ENCODE measurements at places on chromosomes 1 and 21. TPM values are rescaled to one million over a fixed set of nuclear protein-coding genes. Genes with fewer than 3 reads are reported as not detected.
A peak's percentile ranks its signal among the peaks of the same experiment; 100 is the strongest.

Gene RGS13
- 1.4 TPM for total RNA-seq

DNA sequence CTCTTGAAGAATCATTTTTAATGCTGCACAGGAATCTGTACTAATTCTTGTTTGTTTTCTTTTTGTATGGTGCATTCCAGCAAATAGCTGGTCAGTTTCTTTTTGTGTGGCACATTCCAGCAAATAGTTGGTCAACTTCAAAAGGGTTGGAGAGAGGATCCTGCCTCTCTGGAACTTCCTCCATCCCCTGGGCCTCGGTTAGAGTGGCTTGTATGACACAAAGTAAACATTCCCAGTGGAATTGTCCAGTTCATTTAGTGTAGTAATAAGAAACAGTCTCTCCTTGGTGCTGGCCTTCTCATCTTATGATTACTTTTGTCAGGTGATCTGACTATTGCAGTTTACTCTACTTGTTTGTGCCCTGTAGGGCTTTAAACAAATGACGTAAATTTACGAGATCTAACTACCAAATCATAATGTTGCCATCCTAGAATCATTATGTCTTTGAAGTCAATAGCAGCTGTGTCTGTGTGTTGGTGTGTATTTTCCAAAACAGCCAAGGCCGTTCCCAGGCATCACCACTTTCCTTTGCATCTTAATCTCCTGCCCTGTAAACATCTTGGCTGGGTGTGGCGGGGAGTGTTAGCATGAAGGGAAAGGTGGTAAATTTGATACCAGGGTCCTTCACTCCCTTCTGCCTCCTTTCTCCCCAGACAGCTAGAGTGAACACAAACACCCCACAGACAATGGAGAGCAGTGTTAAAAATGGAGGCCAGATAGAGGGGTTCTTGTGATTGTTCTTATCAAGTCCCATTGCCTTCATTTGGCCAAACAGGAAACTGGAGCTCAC is 77.9 kb downstream of the CDC7 start:
- H3K36me3 ChIP-seq = no peaks in the 10 kb centered on the region
- DNase-seq = no peak
- H3K27ac ChIP-seq = no peak overlapping the region
- no peak overlapping the region for H3K4me3 ChIP-seq

Gene CRNN
- total RNA-seq = not detected

Gene TBX19
- 1.5 TPM for total RNA-seq

Gene PDC
- total RNA-seq = not detected

Gene ALX3
- total RNA-seq = 0.11 TPM

Gene SHC1
- 80.3 TPM for total RNA-seq

DNA sequence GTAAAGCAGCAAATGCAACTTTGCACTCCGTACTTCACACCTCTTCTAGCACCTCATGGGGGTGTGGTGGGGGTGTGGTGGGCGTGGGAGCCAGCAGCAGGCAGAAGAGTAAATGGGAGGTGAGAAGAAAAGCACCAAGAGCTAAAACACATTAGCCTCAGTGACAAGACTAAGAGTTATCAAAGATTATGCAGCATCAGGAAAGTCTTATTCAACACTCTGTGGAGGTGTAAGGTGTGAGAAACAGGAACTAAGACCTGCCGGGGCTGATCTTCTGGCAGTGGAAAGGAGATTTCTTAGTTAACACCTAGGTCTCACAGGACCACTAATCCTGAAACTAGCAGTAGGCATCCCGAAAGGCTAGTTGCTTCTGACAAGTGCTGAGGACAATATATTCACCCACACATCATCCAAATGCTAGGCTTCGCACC is 9.9 kb downstream of the TGFBR3 start:
- H3K27ac ChIP-seq = no peak overlapping the region
- no peaks in the 10 kb centered on the region for H3K27me3 ChIP-seq
- no peaks in the 10 kb centered on the region for H3K36me3 ChIP-seq
- DNase-seq = no peak
- no peak overlapping the region for H3K4me3 ChIP-seq

Gene SLC1A7
- total RNA-seq = not detected

DNA sequence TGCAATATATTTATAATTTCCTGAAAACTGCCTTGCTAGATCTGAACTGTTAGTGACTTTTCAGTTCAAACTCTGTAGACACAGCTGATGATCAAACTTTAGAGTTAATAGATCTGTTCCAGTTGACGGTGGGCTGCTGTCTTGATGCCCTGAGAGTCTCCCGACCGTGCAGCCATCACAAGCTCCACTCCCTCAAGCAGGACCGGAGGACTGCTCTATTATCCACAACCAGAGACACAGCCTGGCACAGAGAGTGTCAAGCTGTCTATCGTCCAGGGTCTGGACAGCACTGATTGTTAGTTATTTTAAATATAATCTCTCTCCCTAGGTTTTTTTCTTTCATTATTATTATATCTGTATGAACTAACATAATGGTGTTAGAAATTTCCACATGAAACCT is 8.0 kb downstream of the CHODL start:
- H3K27ac ChIP-seq = no peak overlapping the region
- H3K36me3 ChIP-seq = no peaks in the 10 kb centered on the region
- H3K4me3 ChIP-seq = no peak overlapping the region
- no peaks in the 10 kb centered on the region for H3K4me1 ChIP-seq

- DNase-seq = peak; percentile 64
- no peaks in the 10 kb centered on the region for H3K27me3 ChIP-seq
- H3K4me3 ChIP-seq = no peak overlapping the region
- no peak overlapping the region for H3K27ac ChIP-seq
- H3K36me3 ChIP-seq = no peaks in the 10 kb centered on the region
Measured at GRCh38 chr1:229664133-229664689, 38.2 kb downstream of the URB2 start.

Gene LCE2A
- not detected for total RNA-seq

- H3K27ac ChIP-seq = no peak overlapping the region
- no peak overlapping the region for H3K4me3 ChIP-seq
- H3K36me3 ChIP-seq = no peaks in the 10 kb centered on the region
- H3K27me3 ChIP-seq = no peaks in the 10 kb centered on the region
- H3K4me1 ChIP-seq = peaks cover 24% of the 10 kb centered on the region
Measured at GRCh38 chr1:84705513-84705912, 15.3 kb upstream of the SSX2IP start.

DNA sequence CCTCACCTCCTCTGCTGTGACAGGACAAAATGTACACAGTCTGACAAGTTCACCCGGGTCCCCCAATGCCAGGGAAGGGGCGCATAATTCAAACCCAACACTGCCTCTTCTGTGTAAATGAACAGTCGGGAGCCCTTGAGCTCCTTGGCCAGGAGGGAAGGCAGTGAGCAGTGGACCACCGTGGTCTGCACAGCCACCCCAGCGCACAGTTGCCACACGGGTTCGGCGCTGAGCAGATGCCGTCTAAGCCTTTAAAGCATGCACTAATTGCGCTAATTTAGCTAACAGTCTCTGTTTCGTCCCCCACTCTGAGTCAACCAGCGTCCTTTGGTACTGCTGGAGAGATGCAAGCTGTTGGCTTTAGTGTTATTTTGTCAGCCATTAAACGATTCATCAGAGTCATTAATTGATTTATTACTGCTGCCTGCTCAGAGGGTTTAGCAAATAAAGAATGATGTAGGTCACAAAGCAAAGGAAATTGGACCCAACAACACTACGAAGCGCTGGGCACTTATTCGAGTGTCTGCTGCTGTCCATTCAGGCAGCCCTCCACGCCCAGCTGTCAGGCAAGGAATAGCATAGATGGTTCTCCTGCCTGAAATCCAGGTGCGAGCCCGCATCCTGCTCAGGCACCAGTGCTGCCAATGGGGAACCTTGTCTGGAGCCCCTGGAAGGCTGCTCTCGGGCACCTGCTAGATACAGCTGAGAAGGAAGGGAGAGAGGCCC is 91.5 kb downstream of the MRPL37 start:
- no peaks in the 10 kb centered on the region for H3K36me3 ChIP-seq
- DNase-seq = no peak
- H3K27me3 ChIP-seq = no peaks in the 10 kb centered on the region
- H3K4me1 ChIP-seq = peaks cover 38% of the 10 kb centered on the region

- H3K27me3 ChIP-seq = no peaks in the 10 kb centered on the region
- H3K4me1 ChIP-seq = peaks cover 6% of the 10 kb centered on the region
- DNase-seq = no peak
- H3K27ac ChIP-seq = no peak overlapping the region
- H3K4me3 ChIP-seq = no peak overlapping the region
- H3K36me3 ChIP-seq = no peaks in the 10 kb centered on the region
Measured at GRCh38 chr1:174995916-174996315, 3.8 kb upstream of the CACYBP start.

GRCh38 chr1:219837274-219837993 is 90.9 kb downstream of the SLC30A10 start:
- no peaks in the 10 kb centered on the region for H3K4me1 ChIP-seq
- H3K27me3 ChIP-seq = no peaks in the 10 kb centered on the region
- no peaks in the 10 kb centered on the region for H3K36me3 ChIP-seq
- H3K4me3 ChIP-seq = no peak overlapping the region

- peaks cover 15% of the 10 kb centered on the region for H3K36me3 ChIP-seq
- no peak overlapping the region for H3K4me3 ChIP-seq
- no peak overlapping the region for H3K27ac ChIP-seq
- no peaks in the 10 kb centered on the region for H3K27me3 ChIP-seq
Measured at GRCh38 chr1:27981145-27981544, 21.4 kb downstream of the XKR8 start.

- no peaks in the 10 kb centered on the region for H3K27me3 ChIP-seq
- peaks cover 20% of the 10 kb centered on the region for H3K4me1 ChIP-seq
- peak overlapping the region; percentile 92 for H3K27ac ChIP-seq
- peak; percentile 29 for DNase-seq
- no peaks in the 10 kb centered on the region for H3K36me3 ChIP-seq
Measured at GRCh38 chr1:44354268-44354839, 703 bp downstream of the ERI3 start.

- no peak overlapping the region for H3K27ac ChIP-seq
- H3K4me3 ChIP-seq = no peak overlapping the region
- peaks cover 11% of the 10 kb centered on the region for H3K36me3 ChIP-seq
- DNase-seq = no peak
- no peaks in the 10 kb centered on the region for H3K4me1 ChIP-seq
Measured at GRCh38 chr1:86875722-86876121, 38.2 kb downstream of the SELENOF start.

DNA sequence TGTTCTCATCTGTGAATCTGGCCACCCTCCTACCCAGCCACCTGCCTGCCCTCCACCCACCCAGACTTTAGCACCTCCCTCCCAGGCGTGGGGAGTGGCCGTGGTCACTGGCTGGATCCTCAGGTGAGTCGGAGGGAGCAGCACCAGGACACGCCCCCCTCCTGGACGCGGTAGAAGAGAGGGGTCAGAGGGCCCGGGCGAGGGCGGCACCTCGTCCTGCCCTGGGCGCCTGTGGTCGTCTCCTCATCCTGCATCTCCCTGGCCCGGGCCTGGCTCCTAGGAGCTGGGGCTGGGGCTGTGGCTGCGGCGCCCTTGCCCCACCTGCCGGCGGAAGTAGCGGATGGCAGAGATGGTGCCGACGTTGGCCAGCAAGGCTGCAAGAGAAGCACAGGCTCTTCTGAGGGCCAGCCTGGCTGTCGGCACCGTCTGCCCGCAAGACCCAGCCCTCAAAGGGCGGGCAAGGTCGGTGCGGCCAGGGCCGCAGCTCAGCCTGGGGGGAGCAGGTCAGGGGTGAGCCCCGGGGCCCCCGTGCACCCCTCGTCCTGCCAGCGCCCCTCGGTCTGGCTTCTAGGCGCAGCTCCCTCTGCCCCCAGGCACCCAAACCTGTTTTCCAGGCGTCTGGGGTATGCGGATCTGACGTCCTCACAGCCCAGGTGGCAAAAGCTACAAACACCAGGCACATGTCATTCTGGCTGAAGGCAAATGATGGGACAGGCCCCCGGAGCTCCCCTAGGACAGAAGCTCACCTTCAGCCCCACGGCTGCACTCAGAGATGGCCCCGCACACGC is 5.8 kb downstream of the PERM1 start:
- DNase-seq = peak; percentile 64
- no peak overlapping the region for H3K4me3 ChIP-seq
- H3K36me3 ChIP-seq = no peaks in the 10 kb centered on the region
- peaks cover 46% of the 10 kb centered on the region for H3K27me3 ChIP-seq

DNA sequence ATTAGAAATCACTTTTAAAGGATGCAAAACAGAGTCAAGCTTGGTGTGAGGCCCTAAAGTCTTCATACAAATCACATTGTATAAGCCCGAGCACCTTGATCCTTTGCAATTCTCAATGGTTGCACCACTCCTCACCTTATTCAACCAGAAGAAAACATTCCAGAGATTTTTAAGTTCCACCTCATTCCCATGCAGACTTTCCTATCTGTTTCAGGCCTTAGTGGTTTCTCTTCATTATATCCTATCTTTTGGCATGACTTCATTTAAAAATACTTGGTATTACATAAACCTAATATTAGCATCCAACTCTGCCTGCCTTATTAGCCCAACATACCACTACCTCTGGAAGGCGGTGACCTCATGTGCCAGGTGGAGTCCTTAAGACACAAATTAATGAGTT is 9.3 kb upstream of the GREM2 start:
- H3K36me3 ChIP-seq = no peaks in the 10 kb centered on the region
- H3K4me3 ChIP-seq = no peak overlapping the region
- H3K27ac ChIP-seq = no peak overlapping the region
- DNase-seq = no peak

Measured in cardiac muscle cell (in vitro differentiated cells and primary cell).